A549 treated with Hydrocortisone at 1 μM for 4 hours (cell line): ENCODE measurements at places on chromosomes 4 and X. TPM values are rescaled to one million over a fixed set of nuclear protein-coding genes. Genes with fewer than 3 reads are reported as not detected.

MAML3 gene
- total RNA-seq, result 11.6 to 16.7 TPM (median 13.6 TPM) in 5 replicates

GRIA3 gene
- total RNA-seq, result not detected in 5 replicates

CSN3 gene
- total RNA-seq, result not detected in 5 replicates

PNMA5 gene
- total RNA-seq, result not detected in 5 replicates

IQCM gene
- total RNA-seq, result not detected in 5 replicates

XPNPEP2 gene
- not detected in 5 replicates for total RNA-seq

KLHL13 gene
- 0.20 to 0.29 TPM (median 0.21 TPM) in 5 replicates for total RNA-seq
